ENCODE measurements at places on chromosomes 2 and 18. TPM values are rescaled to one million over a fixed set of nuclear protein-coding genes. Genes with fewer than 3 reads are reported as not detected.

The KYNU gene
- 270 TPM for total RNA-seq

The SLC19A3 gene
- 3.1 TPM for total RNA-seq

The GULP1 gene
- total RNA-seq, result 29.9 TPM

The PXDN gene
- 13.0 TPM for total RNA-seq

The PCARE gene
- total RNA-seq, result not detected

The DNAJC10 gene
- total RNA-seq, result 74.9 TPM

The TLX2 gene
- total RNA-seq, result 0.30 TPM

The TMEM198 gene
- total RNA-seq, result 0.95 TPM

Measured in A549 treated with RU486 at 1 μM for 4 hours (cell line).